Mucosa of descending colon (tissue), 3 donors: ENCODE measurements at places on chromosomes 12 and 14.

GRCh38 chr14:83575301-83575700, 1954.6 kb upstream of the FLRT2 start:
- no peak for DNase-seq

- no peak for DNase-seq
Observed at GRCh38 chr12:107436836-107437235, 248.8 kb upstream of the PWP1 start.

GRCh38 chr12:32002848-32003493, 43.8 kb downstream of the RESF1 start:
- DNase-seq, result no peak

- no peak for DNase-seq
Observed at GRCh38 chr14:61091657-61092273, 110.7 kb downstream of the SLC38A6 start.

GRCh38 chr12:105431537-105432100, 101.1 kb downstream of the C12orf75 start:
- DNase-seq, result no peak

GRCh38 chr14:85423889-85424288, 106.1 kb upstream of the FLRT2 start:
- DNase-seq, result no peak

DNA sequence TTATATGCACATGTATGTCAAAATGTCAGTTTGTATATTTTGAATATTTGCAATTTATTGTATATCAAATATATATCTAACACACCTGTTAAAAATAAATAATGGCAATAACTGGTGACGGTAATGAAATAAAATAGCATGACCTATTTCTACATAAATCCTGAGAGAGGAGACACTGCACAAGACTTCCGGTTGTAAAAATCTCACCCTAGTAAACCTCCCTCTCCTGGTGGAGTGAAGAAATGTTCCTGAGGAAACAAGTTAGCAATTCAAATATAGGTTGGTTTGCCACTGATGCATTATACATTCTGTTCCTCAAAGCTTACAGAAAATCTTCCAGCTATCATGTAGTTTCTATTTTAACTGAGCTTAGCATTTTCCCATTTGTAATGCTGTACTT, 166.1 kb upstream of the SYT10 start:
- DNase-seq, result no peak

DNA sequence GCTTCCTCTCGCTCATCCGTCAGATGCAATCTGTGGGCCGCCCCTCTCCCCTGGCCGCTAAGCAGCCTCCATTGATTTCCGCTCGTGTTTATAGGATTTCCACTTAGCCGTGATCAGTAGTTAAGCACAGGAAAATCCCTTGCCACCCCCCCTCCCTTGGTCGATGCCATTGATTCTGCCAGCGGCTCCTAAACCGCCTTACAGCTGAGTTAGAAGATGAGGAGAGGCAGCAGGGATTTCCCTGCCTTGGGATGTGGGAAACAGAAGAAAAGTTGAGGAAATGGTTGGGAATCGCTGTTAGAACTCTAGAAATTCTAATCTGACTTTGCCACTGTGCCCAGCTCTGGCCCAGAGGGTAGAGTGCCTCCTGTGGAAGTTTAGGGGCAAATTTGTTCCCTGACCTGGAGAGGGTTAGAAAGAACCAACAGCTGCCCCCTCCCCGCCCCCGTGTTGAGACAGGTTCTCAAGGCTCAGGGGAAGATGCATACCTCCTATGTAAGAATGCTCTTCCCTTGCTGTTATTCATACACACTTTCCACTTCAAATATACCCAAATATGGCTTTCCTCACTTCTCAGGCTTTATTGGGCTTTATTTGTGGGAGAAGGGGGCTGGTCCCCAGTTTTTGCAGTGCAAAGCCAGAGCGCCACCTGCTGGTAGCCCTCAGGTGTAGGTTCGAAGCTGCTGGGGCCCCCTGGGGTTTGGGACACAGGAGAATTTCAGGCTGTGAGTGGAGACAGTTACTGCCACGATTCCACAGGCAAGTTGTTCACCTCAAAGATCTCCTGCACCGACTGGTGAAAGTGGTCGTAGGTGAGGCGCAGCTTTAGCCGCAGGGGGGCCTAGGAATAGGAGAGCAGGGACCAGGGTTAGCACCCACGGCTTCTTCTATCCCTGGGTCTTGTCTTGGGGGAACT, 3.2 kb downstream of the THTPA start:
- DNase-seq, result peak; percentile 56

- DNase-seq, result peak; percentile 91
Observed at GRCh38 chr12:107317751-107318555, 224.6 kb upstream of the CRY1 start.

DNA sequence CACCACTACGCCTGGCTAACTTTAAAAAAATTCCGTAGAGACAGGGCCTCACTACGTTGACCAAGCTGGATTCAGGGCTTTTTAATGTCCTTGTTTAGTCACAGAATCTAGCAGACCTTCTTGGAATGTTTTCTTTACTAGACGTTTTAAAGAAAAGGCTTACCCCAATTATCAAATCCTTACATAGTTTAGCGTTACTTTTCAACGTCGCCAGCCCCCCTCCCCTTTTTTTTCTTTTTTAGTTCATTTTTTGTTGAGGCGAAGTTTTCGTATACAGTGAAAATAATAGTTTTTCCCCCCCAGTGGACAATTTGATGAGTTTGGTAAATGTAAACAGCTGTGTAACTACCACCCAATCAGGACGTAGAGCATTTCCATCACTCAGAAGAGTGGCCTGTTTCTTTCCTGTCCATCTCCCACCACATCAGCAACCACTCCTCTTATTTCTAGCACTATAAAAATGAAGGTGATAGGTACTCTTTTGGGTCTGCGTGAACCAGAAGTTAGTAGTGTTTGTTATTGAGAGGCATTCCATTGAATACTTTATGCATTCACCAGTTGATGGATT, 753 bp upstream of the DLGAP5 start:
- no peak for DNase-seq

DNA sequence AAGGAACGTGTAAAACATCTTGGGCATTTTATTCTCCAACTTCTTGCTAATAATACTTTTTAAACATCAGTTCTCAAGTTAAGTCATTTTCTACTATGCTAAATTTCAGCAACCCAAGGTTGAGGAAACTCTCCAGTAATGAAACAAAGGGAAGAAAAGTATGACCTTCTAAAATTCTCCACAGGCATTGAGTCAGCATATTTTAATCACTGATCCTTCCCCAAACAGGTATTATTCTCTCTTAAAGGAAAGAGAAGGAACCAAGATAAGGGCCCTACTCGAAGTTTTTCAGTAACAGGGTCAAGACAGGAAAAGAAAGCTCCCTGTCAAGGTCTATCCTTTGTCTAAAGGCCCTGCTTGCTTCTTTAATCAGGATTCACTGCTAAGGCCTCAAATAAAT, 3.0 kb downstream of the KICS2 start:
- no peak for DNase-seq

DNA sequence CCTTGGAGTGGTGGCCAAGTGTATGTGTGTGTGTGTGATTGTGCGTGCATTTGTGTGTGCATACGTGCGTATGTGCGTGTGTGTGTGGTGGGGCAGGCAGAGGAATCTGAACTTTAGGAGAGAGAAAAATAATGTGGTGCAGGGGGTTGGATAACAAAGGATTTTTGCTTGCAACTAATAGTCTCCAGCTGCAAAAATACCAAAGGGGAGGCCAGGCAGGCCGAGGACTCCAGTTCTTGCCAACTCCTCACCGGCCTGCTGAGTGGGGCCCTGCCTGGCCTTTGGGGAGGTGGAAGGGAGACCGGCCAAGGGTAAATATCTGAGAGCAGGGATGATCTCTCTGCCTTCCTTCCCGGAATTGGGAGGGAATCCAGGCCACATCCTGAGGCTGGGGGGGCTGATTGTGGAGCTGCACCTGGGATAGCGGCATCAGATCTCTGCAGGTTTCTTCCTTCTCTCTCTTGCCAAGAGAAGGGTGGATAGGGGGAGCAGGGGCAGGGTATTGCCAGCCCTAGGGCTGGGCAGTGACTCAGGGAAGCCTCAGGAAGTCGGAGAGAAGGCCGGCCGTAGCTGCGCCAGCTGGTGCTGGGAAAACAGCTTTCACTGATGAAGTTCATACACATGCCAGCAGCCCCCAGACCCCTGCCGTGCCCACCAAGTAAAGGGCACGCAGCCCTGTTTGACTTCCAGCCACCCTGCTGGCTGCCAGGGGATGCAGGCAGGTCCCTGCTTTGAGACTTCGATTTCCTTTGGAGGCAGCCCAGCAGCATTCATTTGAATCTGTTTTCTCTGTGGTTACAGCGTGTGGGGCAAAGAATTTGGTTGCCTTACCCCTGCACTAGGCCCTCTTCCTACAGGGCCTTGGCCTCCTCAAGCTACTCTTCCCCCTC, 4.6 kb upstream of the LRP1-AS start:
- no peak for DNase-seq

DNA sequence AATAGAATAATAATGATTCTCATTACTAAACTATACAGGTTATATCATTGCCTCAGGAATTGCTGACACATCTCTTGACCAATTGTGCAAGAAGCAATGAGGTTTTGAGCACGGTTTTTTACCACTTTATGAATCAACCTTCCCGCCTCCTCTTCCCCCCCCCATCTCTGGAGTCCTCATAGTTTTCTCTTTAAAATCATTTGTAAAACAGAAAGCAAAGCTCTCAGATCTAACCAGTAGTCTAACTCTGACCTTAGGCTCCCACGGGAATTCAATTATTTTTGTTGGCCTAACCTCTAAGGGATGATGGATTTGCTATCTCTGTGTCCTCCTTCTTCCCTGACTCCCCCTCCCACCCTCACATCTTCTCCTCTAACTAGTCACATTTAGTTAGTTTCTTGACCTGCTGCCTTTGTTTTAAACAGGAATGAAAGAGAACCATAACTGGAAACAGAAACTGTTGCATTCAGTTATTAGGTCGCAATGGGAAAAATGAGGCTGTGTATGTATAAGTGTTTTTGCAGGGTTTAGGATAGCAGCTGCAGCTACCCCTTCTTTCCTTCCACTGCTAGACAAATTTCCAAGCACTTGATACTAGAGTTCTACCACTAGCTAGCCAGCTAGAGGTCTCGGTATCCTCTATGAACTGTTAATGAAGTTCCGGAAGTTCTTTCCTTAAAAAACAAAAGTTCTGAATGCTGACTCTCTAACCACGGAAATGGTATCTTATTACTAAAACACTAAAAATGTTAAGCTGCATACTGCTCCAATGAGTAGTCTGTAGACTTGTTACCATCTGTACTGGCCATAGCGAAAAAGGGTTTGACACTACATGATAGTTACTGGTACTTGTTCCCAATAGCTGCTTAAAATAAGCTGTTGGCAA, 65.4 kb downstream of the TAOK3 start:
- DNase-seq, result no peak

DNA sequence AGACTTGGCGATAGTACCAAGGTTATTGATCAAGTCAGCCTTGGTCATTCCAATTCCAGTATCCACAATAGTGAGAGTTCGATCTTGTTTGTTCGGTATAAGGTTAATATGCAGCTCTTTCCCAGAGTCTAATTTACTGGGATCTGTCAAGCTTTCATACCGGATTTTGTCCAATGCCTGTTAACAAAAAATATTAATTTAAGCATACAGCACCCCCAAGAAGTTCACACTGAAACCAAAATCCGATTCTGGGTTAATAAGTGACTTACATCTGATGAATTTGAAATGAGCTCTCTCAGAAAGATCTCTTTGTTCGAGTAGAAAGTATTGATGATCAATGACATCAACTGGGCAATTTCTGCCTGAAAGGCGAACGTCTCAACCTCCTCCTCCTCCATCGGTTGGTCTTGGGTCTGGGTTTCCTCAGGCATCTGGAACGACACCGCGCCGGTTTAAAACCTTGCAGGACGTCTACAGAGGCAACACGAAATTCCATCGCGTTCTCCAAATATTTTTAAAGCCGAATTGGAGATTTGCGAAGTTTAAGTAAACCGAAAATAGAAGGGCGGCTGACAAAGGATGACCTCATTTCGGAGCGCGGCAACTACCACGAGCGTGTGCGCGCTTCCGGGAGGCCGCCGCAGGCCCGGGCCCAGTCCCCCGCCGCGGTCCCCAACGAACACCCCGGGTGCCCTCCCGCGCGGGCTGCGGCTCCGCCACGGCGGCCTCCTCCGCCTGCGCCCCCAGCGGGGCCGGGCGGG, 716 bp downstream of the HSP90AA1 start:
- peak; percentile 71 for DNase-seq

DNA sequence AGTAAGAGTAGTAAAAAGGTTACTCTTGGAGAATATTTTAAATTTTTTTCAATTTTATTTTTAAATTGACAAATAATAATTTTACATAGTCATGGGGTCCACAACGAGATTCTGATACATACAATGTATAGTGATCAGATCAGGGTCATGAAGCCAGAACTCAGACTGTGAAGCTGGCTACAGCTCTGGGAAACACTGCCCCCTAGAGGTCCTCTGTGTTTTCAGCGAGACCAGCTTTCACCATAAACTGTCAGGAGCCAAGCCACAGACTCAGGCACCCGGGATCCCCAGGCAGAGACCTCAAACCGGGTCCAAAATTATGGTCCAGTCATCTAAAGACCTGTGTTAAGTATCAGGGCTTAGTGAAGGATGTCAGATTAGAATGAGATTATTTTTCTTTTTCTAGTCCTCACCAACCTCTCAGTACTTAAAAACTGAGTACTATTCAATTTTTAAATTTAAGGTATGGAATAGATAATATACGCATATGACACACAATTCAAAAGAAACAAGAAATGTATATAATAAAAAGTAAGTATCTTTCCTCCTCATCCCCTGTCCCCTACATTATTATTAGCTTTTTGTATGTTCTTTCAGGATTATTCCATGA, 397.1 kb downstream of the MDGA2 start:
- DNase-seq, result peak; percentile 67

DNA sequence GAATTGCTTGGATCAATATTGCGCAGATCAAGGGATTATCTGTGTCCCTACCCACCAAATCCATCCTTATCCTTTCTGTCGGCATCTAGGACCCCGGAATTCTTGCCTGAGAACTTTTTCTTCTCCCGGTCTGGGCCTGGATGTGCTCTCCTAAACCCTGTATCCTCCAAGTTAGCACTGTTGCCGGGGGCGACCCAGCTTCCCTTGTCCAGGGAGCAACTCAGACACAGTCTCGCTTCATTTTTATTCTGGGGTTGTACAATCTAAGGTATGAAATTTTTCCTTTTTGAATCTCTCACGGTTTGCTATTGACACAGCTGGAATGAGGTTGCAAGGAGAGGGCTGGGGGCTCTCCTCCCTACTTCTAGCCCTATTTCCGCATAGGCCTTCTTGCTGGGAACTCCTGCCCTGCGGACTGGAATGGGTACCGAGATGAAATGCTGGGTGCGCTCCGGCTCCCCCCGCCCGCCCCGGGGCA, 403 bp upstream of the PNP start:
- DNase-seq, result peak; percentile 67

GRCh38 chr14:59454139-59454538, 11.0 kb downstream of the GPR135 start:
- no peak for DNase-seq

DNA sequence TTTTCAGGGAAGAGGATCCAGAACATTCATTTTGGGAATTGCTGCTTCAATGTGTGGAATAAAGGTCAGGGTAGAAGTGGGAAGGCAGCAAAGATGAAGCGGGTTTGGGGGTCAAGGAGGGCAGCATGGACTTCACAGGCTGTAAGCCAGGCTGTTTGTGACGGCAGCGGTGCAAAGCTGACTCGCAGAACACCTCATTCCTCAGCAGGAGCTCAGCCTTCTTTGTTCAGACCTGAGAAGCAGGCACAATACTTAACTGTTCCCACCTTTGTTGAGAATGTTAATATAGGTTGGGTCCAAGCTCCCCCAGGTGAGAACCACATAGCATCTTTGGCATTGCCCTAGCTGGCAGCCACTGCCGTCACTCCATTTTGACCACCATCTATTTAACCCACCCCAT, 16.7 kb downstream of the GRIN2B start:
- DNase-seq, result no peak
